ENCODE measurements at places on chromosomes 2 and 18.

GRCh38 chr2:200829258-200829655 is 17.5 kb downstream of the BZW1 start:
- no peak for DNase-seq

DNA sequence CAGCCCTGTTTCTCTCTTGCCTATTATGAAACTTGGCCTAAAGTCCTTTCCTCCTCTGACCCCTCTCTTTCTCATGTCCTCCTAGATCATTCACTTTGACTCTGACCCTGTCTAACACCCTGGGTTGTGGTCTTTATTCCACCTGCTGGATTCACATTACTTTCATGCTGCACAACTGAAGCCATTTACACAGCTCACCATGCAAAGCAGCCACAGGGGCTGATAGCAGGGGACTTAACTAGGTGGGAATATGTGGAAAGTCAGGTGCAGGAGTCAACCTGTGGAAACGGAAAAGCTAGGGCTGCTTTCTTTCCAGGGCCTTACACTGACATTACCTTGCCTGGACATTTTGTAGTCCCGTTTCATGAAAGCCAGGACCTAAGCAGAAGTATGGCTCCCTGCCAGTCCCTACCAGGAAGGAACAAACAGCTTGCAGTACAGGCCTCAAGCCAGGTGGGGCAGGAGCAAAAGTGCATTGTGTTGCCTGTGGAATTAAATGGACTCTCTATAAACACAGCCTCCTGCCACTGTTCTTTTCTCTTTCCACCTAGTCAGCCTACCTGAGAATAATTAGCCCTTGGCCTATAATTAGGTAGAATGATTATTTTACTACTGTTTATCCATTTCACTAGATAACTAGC is 11.8 kb downstream of the MAPRE3 start:
- peak; percentile 61 for DNase-seq

GRCh38 chr2:126777620-126777978 is 121.1 kb upstream of the TEX51 start:
- DNase-seq: no peak

DNA sequence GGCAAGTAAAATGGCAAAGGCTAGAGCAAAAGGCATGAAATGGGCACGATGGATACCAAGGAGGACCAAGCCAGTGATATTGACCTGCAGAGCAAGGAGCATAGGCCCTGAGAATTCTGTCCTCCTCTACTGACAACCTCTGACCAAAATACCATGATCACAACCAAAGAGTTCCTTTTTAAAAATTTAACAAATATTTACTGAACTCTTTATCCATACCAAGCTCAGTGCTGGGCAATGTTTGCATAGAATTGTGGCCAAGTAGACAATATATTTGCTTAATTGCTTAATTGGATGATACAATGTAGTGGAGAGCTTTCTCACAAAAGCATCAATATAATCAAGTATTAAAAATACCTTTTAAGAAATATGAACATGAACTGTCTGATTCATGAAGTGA is 265.7 kb downstream of the ICOS start:
- DNase-seq: no peak

DNA sequence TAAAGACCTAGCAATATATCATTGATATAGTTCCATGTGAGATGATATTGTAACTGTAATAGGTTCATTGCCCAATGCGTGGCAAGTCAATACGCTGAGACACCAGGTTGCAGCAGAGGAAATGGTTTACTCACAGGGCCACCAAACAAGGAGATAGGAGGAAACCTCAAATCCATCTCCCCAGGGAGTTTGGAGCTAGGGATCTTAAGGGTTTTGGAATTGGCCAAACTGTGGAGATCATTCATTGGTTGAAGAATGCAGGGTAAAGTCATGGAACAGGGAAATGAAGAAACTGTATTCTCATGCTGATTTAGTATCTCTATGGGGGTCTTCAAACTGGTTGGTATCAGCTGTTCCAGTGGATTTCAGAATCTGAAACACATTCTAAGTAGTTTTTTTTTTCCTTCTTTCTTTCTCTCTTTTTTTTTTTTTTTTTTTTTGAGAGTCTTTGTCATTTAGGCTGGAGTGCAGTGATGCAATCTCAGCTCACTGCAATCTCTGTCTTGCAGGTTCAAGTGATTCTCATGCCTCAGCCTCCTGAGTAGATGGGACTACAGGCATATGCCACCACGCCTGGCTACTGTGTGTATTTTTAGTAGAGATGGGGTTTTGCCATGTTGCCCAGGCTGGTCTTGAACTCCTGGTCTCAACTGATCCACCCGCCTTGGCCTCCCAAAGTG is 30.7 kb upstream of the PPM1B start:
- DNase-seq: no peak

GRCh38 chr2:157336137-157337010 is 10.8 kb upstream of the ERMN start:
- DNase-seq: peak; percentile 74

GRCh38 chr2:29583104-29583503 is 338.3 kb downstream of the ALK start:
- DNase-seq: no peak

- DNase-seq: no peak
Observed at GRCh38 chr2:241776336-241777169, at the start of gene GAL3ST2. Gene GAL3ST2, plus strand, starts transcription at chr2:241776822. Its CDS starts 134 bp downstream, at chr2:241776956.

DNA sequence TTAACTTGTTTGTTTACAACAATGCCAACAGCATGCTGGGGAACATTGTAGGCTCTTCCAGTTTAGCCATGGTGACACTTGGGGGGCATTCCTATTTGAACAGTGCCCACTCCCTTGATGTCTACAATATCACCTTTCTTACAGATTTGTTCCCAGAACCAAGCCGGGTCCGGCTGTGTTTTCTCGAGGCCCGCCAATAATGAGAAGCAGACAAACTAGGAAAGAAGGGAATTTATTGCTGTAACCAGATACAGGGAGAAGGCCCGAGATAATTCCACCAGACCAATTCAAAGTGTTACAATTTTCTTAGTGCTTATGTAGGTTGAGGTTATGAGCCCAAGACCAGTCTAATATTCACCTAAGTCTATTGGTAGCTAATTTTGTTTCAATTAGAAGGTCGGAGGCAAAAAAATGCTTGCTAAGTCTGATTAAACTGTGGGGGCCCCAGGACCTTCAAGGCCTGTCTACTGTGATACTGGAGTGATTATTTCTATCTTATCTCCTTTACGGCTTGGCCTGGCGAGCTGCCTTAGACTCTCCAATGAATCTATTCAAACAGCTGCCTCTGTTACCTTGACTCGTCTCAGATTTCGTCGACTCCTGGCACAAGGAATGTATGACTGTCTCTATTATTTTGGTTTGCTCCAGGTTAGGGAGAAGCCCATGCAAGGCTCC is 59.1 kb upstream of the PSME4 start:
- no peak for DNase-seq

- no peak for DNase-seq
Observed at GRCh38 chr18:3139406-3139805, 80.4 kb downstream of the MYOM1 start.

- peak; percentile 66 for DNase-seq
Observed at GRCh38 chr2:101679037-101679726, 18.3 kb upstream of the MAP4K4 start.

DNA sequence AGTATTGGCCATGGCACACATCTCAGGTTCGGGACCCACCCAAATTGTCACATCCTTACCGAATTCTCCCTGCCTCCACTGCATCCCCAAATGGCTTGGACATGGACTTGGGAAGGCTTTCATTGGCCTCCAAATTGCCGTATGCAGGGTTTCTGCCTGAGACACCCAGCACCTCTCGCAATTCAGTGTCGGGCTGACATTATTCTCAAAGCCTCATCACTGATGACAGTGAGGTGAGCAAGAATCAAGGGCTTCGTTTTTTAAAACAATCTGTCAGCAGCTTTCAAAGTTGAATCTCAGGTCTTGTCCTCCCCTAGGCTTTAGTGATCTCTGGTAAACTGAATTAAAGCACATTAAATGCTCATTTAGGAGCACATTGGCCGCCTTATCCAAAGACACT is 29.5 kb upstream of the TGFA start:
- DNase-seq: no peak

All from pons (tissue), 1 donor.